ENCODE measurements at places on chromosomes 4 and X.

DNA sequence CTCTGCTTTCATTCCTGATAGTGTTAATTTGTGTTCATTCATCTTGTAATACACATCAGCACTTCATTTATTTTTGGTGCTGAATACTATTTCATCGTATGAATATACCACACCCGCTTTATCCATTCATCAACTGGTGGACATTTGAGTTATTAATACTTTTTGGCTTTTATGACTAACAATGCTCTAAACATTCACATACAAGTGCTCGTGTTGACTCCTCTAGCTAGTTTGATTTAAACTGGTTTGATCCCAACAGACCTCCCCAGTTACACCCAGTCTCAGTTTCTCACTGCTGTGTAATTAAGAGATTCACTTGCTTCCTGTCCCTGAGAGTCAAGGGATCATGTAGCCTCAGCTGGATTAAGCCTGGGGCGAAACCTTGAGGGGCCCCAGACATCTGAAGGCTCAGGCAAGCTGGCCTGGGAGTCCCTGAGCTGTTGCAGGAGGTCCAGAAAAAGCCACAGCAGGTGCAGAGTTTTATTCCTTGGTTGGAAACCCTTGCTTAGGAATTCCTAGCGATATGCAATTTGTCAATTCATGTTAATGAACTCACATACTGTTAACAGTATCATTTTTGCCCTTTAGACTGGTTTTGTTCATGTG, 52.8 kb upstream of the CLDN24 start:
- DNase-seq, result no peak

DNA sequence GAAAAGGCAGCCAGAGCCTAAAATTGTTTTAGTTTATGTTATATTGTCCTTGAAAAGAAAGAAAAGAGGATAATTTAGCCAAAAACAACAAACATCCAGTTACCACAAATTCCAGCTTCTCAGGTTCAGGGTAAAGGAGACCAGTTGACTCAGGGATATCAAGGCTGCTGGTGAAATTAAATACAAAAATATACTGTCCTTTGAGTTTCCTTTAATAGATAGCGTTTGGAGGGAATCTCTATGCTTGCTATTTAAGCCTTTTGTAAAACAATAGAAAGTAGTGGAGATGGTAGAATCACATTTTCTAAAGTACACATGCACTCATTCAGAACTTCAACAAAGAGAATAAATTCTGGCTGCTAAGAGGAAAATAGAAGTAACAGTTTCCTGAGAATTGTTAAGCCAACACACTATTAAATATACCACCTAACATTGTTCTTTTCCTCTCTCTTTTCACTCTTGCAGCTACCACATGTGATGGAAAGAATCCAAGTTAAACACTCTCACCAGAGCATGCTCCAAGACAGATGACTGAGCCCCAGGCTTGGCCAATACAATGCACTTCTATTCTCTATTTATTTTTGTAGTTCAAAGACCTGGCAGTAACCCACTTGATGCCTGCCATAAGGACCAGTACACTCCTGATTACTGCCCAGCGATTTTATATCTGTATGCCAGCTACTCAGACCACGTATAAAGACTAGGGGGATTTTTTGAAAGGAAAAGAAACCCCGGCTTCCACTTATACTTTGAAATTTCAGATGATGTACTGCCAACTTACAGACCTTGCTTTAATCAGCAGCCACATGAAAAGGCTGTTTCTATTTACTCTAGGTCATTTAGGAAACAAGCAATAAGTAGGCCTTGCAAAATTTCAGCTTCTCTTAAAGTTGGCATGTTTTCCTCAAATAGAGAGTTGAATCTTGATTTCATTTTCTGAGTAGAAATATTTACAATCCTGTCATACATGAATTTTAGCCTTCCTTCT, 756.9 kb downstream of the FAT4 start:
- no peak for DNase-seq

DNA sequence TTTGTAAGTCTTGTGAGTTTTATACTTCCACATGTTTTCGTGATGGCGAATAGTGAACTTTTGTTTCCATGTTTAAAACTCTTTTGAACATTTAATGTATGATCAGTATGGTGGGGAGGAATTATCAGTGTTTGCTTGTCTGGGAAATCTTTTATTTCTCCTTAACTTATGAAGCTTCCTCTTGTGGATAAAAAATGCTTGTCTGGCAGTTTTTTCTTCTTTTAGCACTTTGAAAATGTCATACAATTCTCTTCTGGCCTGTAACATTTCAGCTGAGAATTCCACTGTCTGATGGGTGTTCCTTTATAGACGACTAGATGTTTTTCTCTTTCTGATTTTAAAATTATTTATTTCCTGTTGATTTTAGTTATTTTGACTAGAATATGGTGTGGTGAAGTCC, 576.0 kb downstream of the DACH2 start:
- DNase-seq, result no peak

- DNase-seq, result no peak
Measured at GRCh38 chr4:178356725-178357124, 914.5 kb upstream of the AGA start.

DNA sequence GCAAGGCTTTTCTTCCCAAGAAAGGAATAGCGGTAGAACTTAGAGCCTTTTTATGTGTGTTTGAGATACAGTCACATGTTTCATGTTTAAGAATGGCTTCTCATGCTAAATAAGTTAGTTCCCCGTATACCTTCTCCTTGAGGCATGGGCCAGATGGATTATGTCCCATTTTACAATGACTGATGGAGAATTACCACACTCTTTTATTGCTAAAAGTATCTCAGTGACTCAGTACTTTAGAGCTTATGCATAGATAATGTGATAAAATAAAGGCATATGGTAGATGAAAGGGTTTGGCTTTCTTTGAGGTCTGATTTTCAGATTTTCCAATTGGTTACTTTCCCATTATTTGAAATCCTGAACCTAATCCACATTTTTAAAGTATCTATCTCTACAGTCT, 121.8 kb upstream of the BMPR1B start:
- no peak for DNase-seq

DNA sequence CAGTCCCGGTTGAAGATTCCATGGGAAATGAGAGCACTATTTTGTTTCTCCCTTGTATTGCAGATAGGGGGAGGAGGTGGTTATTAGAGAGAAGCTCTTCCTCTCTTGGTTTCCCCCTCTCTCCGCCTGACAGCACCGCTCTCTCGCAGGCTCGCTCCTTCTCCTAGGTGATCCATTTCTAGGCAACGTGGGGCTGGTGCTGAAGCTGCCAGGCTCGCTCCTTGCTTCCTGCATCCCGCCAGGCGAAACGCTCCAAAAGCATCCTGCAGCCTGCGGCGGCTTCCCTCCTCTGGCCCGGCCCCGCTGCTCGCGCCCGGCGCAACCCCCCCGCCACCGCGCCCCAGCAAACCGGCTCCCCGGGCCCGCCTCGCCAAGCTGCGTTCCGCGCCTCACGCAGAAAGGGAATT, at the start of gene GRID2:
TSS of gene GRID2 (plus strand) at position 346 of the 407 bp plus-strand sequence.
- no peak for DNase-seq

GRCh38 chr4:186939766-186940165, 216.1 kb upstream of the FAT1 start:
- DNase-seq, result no peak

DNA sequence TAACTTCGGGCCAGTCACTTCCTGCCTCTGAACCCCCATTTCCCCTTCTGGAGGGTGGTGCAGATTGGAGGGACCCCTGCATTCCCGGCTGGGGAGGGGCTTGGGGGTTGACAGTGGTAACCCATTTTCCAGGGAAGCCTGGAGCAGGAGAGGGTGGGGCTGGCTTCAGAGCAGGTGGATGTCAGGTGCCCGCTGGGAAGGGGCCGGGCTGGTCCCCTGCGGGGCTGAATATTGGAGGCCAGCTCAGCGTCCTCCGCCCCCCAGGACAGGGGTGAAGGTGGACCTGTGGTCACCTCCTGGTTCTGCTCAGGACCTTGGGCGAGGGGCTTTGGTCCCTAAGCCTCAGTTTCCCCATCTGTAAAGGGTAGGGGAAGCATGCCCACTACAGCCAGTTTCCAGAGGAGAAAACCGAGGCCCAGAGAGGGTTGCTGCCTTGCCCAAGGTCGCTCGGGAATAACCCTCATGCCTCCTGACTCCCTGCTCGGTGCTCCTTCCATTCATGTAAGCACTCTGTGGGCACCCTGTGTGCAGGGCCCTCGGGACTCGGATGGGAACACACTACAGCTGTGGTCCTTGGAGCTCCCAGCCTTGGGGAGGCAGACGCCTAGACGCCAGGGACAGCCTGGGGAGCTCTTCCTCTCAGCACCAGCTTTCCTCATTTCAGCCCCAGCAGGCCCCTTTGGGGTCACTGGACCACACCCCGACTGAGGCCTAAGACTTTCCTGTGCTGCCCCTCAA, 683 bp downstream of the MAN2B2 start:
- DNase-seq, result no peak

GRCh38 chrX:84487365-84488353, 14.6 kb downstream of the HDX start:
- DNase-seq, result no peak

DNA sequence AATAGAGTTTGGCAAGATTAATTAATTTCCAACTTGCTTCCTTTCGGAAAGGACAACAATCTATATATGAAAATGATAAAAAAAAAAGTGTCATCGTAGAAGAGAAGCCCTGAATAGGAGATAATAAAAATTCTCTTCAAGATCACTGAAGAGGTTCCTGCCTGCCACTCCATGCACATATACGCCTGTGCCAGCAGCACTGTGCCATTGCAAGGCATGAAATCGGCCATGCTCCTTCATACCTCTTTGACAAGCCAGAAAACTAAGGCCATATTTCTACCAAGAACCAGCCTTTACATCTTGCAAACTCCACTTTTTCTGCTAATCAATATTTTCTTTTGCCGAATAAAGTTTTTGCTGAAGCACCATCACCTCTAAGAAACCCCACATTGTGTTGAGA, 365.5 kb downstream of the CXXC4 start:
- no peak for DNase-seq

DNA sequence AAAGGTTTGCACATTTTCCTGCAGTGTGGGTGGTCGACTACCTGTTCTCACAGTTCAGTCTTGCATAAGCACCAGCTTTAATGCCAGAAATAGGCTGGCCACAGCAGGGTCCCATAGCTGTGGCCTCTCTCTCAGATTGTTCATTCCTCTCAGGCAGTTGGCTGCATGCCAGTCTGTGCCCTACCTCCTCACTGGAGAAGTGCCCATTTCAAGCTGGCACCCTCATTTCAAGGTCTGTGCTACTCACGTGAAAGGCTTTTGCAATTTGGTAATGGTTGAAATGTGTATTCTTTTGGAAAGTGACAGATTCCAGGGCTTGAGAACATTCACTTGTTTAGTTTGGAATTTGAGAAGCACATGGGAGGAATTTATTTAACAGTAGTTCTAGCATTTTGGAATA, 28.9 kb upstream of the MTMR1 start:
- DNase-seq, result no peak

DNA sequence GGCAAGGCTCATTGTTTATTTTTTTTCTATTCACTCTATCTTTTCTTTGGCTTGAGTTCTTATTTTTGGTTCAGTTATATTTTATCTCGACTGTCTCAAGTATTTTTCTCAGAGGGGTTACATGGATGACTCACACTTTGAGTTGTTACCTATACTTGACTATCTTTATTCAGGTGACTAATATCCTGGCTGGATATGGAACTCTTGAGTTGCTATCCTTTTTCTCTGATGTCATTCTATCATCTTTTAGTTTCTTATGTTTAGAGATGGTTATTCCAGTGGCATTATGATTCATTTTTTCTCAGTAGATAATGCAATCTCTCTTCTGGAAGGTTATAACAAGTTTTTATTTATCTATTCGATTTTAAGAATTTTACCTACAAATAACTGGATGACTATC, 117.9 kb downstream of the COX18 start:
- no peak for DNase-seq

Measured in T-helper 9 cell (primary cell).